ENCODE measurements at places on chromosomes 2 and 18. TPM values are rescaled to one million over a fixed set of nuclear protein-coding genes. Genes with fewer than 3 reads are reported as not detected.

DNA sequence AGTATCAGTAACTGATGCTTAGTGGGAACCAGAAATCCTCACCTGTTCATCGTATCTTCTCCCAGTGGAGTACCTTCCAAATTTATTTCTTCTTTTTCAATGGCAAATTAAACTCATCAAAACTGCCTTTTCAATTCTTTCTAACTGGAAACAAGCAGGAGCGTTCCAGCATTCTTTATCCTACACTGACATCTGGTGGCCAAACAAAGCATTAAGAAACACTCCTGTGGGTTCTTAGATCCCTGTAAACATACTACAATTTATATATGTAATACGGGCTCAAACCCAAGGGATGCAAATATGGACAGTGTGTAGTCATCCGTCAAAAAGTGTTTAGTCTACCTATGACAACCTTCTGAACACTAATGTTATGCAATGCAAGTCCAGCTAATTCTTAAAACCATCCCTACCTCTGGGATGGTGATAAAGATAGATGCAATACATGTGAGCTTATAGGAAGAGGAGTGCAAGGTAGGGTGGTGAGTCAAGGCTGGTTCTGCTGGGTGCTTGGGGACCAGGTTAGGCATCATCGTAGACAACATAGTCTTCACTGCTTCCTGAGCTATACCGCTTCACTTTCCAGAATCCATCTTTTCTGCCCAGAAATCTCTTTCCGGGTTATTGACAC, 375.0 kb downstream of the CTNNA2 start:
- peak; percentile 53 for DNase-seq

DNA sequence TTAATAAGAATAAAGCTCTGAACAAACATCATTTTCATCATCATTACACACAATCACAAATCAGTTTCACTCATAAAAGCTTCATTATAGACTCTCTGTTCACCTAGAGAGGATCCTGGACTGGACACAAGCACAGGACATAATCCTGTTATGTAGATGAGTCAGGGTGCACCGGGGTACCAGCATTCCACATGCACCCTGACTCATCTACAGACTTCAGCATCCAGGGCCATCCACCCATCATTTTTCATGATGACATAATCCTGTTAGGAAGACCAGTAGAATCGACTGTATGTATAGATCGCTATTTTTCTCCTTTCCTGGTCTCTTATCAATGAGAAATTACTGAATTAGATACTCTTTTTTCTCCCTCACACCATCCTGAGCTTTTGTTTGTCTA, 73.7 kb upstream of the PIK3C3 start:
- DNase-seq: no peak

EVA1A gene
- 13.8 TPM for total RNA-seq

GRCh38 chr2:38080346-38080745, 4.4 kb upstream of the CYP1B1 start:
- no peak for DNase-seq

DNA sequence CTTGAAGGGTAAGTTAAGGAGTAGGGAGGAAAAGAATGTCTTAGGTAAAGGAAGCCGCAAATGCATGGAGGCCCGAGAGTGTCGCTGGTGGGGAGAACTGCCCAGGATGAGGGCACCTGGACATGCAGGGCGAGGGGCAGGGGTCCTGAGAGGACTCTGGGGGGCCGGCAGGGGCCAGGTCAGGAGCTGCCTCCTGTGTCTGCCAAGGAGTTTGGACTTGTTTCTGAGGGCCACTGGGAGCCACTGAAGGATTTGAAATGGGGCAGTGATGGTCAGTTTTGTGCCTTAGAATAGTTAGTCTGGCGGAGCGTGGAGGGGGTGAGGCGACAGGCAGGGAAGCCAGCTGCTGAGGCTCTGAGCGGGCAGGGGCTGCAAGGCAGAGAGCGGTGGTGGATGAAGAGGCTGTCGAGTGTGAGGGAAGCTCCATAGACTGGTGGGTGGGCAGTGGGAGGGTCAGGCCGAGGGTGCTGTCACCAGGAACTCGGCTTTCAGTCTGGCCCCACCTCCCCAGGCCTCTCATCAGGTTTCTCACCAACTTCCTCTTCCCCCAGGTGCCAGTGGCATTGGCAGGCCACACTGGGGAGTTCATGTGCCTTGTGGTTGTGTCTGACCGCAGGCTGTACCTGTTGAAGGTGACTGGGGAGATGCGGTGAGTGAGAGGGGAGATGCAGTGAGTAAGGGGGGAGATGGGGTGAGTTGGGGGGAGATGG, 14.7 kb upstream of the SLC4A3 start:
- DNase-seq: no peak

UGT1A5 gene
- not detected for total RNA-seq

DNA sequence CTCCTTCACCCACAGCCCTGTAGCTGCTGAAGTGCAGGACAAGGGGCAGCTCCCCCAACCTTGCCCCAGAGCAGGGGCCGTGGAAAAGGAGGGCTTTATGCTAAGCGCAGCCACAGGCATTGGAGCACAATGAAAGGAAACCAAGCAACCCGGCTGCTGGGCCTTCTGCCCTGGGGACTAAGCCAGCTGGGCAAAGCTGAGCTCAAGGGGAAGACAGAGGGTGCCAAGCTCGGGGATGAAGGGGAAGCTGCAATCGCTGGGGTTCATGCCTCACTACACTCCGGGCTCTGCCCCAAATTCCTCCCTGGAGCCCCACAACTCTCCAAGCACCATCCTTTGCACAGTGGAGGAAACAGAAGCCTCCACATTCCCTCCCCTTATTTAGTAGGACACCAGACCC, 12.4 kb downstream of the SFXN5 start:
- no peak for DNase-seq

GRCh38 chr18:50372743-50373142, 2.1 kb upstream of the SKA1 start:
- DNase-seq: peak; percentile 14
